ENCODE measurements at places on chromosomes 16 and 17. TPM values are rescaled to one million over a fixed set of nuclear protein-coding genes. Genes with fewer than 3 reads are reported as not detected.

Gene SLC6A2
- total RNA-seq, result not detected

GRCh38 chr16:35516551-35516950 lies 2057.1 kb downstream of the TP53TG3F start:
- DNase-seq, result no peak

Gene FOXL1
- total RNA-seq, result 2.4 TPM

Gene ZG16
- total RNA-seq, result not detected

Gene SYNGR3
- total RNA-seq, result 12.0 TPM

Gene PRDM7
- total RNA-seq, result not detected

Measured in OCI-LY7 (cell line).